ENCODE measurements at places on chromosomes 4 and X. TPM values are rescaled to one million over a fixed set of nuclear protein-coding genes. Genes with fewer than 3 reads are reported as not detected.

The POU3F4 gene
- total RNA-seq, result not detected

The TAF9B gene
- 12.9 TPM for total RNA-seq

The CXCL5 gene
- 7.2 TPM for total RNA-seq

The IRF2 gene
- total RNA-seq, result 44.0 TPM

The SPANXC gene
- not detected for total RNA-seq

The KCNIP4 gene
- not detected for total RNA-seq

The RPGR gene
- 18.0 TPM for total RNA-seq

The UGT2B10 gene
- not detected for total RNA-seq

The NPNT gene
- total RNA-seq, result 263 TPM

- no peak for DNase-seq
Observed at GRCh38 chr4:2954358-2955185, 8.6 kb downstream of the NOP14 start.

GRCh38 chr4:151691639-151692442 lies 69.0 kb downstream of the GATB start:
- DNase-seq, result no peak

DNA sequence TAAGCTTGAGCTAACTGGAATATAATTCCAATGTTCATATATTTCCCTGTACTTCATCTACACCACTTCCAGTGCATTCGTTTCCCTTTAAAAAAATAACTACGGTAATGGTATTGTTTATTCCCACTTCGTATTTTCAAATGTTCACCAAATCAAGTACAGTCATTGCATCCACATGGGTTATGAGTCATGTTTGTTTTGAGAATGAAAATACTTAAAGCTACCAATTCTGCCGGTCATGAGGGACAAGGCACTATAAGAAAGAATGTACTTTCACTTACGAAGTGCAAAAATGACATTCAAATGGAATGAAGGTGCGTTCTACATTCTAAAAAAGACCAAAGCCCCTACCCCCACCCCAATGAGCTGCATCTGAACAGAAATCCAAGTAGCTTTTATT lies 174.4 kb upstream of the FGF13 start:
- no peak for DNase-seq

GRCh38 chr4:25075851-25076250 lies 45.1 kb upstream of the LGI2 start:
- no peak for DNase-seq

DNA sequence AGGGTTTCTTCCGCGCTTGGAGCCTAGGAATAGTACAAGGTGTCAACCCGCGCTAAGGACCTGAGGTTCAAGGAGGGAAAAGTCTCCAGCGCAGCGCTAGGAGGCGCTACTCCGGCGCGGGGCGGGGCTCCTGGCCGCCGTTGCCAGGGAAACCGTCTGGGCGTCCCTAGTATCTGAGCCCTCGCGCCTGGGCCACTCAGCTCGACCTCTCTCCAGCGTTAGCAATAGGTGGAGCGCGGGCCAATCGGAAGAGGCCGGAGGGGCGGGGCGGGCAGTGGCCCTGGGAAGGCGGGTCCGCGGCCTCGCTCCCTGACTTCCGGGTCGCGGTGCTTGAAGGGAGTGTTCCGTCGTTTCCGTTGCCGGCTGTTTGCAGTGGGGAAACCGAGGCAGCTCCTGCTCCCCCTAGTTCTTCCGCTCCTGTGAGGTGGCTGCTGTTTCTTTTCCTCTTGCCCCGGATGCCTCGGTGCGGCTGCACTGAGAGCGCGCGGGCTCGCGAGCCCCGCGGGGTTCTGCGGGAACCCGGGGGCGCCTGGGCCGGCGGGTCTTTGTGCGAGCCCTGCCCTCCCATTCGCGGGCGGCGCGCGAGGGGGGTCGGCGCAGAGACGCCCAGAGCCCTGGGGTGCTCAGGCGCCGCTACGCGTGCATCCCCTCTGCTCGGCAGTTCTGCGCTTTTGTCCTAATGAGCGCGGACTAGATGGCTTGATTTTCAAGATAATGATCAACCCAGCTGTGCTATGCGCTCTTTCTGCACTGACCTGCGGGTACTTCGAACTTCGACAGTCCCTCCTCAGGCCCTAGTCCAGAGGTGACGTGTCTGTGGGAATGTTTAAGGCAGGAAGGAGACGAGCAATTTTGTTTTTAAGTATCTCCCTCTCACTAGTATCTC lies at the start of gene ELMOD2:
Gene ELMOD2, plus strand, starts transcription at position 312 of the 886 bp plus-strand sequence. CDS start 1,261 bp downstream, outside the sequence.
- DNase-seq, result peak; percentile 100

DNA sequence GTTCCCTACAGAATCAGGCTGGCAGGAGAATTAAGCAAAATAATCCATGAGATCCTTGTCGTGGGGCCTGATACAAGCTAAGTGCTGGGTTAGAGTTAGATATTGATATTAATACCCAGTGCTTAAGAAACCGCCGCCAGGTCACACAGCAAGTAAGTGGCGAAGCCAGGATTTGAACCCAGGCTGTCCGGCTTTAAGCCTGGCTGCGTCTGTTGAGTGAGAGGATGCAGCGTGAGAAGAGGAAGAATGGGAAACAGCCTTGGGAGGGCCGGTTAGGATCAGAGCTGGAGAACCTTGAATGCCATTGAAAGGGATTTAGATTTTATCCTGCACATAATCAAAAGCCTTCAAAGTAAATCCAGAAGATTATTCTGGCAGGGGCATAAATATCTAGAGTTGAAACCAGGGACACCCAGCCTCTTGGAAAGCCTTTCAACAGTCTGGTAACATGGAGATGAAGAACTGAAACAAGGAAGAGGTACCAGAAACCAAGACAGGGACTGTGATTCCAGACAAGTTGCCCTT lies 64.8 kb upstream of the HELT start:
- no peak for DNase-seq

DNA sequence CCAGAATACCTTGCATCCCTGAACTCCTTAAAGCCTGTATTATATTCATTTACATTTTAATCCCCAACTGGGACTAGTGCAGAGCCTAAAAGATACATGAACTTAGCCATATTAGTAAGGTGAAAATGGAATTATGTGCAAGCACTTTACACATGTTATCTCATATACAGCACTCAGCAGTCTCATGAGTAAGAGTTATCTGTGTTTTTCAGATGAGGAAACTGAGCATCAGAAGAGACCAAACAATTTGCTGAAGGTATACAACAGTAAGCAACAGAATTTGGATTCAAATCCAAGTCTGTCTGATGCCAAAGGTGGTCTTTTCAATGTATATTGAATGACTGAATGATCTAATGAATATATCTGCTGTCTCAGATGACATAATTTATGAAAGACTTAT lies 12.3 kb downstream of the ATP7A start:
- DNase-seq, result no peak

DNA sequence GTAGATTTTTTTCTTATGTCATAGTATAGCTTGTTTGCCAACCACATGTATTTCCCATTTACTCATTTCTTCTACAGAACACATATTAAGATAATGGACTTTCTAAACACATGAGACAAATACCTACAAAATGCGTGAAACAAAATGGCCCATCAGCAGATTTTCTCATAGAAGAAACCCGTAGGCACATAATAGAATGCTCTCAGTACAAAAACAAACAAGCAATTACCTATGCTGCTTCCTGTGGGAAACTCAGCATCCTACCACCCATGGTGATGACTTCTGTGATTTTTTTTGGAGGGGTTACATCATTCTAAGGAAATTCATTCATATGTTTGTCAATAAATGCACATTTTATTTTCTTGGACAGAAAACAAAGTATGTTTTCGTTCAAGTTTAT lies 343.6 kb downstream of the SPRY1 start:
- DNase-seq, result no peak

DNA sequence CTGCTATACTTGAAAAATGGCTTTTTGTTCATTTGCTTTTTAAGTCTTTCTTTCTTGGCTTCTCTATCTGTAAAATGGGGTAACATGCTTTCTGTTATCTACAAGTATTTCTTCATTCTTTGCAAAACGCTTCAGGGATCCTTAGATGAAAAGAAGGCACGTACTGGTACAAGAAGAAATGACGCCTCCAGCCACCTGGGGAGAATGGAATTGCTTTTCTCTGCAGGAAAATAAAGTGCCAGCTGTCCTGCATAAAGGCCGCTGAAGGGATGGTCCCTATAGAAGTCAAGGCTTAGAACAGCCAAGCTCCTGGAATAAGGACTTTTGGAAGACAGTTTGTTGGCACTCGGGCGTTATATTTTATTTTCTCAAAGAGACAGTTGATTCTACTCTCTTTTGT lies 210.8 kb upstream of the RASGEF1B start:
- no peak for DNase-seq

DNA sequence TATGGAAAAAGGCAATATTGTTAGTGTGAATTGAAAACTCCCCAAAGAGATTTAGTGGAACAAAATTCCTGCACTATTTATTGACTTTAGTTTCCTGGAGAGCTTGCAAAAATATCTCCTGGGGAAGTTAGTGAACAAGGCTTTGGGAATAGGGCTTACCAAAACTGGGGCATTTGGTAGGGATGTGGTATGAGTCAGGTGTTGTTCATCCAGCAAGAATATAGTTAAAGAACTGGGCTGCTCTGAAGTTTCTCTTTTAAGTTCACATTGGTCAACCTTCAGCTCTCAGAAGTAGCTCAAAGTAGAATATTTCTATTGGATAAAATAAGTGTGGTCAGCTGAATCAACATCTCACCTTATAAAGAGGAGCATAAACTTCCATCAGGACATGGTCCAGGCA lies 185.0 kb downstream of the CPE start:
- DNase-seq, result no peak

GRCh38 chr4:110867981-110868720 lies 245.3 kb upstream of the PITX2 start:
- DNase-seq, result no peak

GRCh38 chrX:71532753-71533425 lies at the start of gene OGT:
OGT (plus strand) TSS chrX:71533104; CDS start chrX:71533300, 196 bp downstream.
- DNase-seq, result peak; percentile 97

DNA sequence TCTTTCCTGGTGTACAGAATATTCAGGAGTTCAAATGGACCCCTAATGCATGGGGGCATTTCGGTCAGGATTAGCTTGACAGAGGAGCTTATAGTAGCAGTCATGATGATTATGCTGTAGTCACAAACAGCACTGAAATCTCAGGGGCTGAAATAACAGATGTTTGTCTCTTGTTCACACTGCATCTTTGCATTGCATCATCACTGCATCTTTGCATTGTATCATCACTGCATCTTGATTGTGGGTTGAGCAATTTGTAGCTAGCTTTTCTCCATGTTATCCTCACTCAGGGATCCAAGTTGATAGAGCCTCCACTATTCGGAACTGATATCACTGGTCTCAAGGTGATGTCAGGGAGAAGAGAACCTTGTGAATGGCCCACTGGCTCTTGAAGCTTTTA lies 160.9 kb downstream of the GATB start:
- DNase-seq, result no peak

- DNase-seq, result no peak
Observed at GRCh38 chr4:128658214-128658631, 151.3 kb upstream of the JADE1 start.

- DNase-seq, result no peak
Observed at GRCh38 chr4:58301376-58301999, 1191.3 kb upstream of the IGFBP7 start.

DNA sequence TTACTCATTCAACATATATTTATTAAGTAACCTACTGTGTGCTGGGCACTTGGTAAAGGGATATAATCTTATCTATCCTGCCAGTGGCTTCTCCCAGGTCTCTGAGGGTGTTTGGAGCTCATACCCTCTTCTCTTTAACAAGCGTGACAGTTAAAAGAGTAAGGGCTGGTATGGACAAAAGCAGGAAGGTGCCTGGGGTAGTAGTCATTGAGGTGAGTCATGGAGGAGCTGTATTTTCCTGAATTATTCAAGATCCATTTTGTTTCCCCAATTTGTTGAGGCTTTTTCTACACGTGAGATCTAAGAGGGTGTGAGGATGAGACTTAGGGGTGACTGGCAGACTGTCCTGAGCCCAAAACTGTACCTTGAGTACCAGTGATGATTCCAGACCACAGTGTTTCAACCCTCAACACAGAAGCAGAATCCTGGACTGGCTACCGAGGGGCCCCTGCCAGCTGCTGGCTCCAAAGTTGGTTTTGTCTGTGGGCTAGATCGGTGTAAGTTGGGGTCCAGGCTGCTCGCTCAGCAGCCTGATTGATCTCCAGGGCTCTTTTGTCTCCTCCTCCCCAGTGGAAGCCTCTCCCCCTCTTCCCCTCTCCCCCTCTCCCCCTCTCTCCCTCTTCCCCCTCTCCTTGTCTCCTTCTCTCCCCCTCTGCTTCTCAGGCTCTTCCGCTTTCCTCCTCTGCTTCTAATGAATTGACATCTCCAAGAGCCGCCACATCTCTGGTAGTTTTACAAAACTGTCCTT lies at the start of gene DRP2:
Gene DRP2, plus strand, starts transcription at position 671 of the 748 bp plus-strand sequence. CDS start 11,862 bp downstream, outside the sequence.
- no peak for DNase-seq

DNA sequence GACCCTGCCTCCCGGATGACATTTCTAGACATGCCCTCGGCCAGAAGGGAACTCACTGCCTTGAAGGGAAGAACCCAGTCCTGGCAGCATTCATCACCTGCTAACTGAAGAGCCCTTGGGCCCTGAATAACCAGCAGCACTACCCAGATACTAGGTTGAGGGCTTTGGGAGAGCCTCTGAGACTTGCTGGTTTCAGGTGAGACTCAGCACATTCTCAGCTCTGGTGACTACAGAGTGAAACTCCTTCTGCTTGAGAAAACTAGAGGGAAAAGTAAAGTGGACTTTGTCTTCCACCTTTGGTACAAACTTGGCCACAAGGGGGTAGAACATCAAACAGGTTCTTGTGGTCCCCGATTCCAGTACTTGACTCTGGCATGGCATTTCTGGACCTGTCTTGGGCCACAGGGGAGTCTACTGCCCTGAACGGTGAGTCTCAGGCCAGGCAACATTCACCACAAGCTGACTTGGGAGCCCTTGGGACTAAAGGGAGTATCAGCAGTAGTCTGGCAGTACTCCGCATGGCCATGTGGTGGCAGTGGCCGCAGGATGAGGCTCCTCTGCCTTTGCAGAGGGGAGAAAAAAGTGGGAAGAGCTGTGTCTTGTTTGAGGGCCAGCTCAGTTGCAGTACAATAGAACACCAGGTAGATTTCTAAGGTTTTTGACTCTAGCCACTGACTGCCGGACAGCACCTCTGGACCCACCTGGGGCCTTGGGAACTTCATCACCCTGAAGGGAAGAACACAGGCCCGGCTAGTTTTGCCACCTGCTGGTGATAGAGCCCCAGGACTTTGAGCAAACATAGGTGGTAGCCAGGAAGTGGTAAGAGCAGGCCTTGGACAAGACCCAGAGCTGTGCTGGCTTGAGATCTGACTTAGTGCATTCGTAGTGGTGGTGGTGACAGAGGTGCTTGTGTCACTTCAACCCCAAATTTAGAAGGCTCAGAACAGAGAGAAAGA lies 414.8 kb downstream of the OPHN1 start:
- DNase-seq, result no peak

- no peak for DNase-seq
Observed at GRCh38 chr4:83329521-83330110, 5.0 kb downstream of the HPSE start.

Measured in upper lobe of right lung (tissue), 1 donor.